RKO (cell line): ENCODE measurements at places on chromosomes 12 and 14.

- no peak for DNase-seq
These were observed 488.3 kb downstream of the APAF1 start for GRCh38 chr12:99133401-99133800.

GRCh38 chr12:26711569-26711968, 121.4 kb downstream of the ITPR2 start:
- no peak for DNase-seq

DNA sequence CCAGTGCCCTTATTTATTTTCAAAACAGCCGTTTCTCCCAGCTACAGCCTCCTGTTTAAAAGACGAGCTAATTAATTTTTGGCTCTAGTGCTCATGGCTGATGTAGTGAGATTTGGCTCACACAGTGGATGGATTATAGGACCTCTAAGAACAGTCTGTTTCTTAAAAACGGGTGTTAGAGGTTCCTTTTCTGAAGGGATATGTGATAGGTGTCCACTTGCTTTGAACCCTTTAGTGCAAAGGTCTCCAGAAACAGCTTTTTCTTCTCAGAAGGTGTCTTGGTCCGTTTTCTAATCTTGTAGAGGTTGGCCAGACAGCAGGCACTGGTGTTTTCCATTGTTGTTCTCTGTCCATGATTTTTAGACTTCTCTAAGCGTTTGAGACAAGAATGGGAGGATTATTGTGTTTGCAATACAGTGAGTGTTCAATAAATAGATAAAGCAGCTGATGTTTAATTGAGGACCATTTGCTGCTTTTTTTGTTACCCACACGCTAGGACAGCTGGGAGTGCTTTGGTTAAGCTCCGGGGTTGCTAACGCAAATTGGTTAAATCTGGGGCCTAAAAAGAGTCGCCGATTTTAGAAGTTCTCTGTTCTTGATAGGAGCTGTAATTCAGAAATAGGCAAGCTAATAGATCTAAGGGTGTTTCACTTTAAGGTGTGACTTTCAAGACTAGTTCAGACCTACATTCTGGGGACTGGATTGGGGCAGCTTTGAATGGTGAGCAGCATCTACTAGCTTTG, 1.0 kb downstream of the BORCS5 start:
- DNase-seq: peak; percentile 61

DNA sequence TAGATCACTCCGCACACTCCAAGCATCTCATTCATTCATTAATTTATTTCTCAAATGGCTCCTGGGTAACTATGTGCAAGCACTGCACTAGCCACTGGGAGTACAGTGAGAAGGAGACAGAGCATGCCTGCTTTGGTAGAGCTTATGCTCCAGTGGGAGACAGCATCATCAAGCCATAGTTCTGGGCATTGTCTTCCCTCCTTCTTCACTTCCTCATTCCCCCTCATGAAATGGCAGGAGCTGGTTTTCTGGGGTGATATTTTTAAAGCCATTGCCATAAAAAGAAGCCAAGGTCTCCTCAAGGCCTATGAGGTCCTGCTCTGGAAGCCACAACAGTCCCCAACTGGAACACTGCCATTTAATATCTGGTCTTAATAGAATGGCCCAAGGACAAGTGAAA, 20.2 kb upstream of the RIC8B start:
- no peak for DNase-seq

GRCh38 chr12:14884458-14884878, 1.2 kb downstream of the MGP start:
- peak; percentile 50 for DNase-seq

- DNase-seq: no peak
These were observed 12.2 kb downstream of the KLC1 start for GRCh38 chr14:103641161-103641560.

GRCh38 chr14:76584271-76584702, 177.0 kb upstream of the VASH1 start:
- no peak for DNase-seq

GRCh38 chr12:52436000-52436827, 2.0 kb upstream of the KRT75 start:
- no peak for DNase-seq

- no peak for DNase-seq
These were observed 201.6 kb upstream of the NOS1 start for GRCh38 chr12:117563007-117563406.

- DNase-seq: no peak
These were observed 1106.8 kb downstream of the AACS start for GRCh38 chr12:126171937-126172559.

GRCh38 chr14:48289701-48290100, 614.3 kb upstream of the MDGA2 start:
- DNase-seq: no peak

DNA sequence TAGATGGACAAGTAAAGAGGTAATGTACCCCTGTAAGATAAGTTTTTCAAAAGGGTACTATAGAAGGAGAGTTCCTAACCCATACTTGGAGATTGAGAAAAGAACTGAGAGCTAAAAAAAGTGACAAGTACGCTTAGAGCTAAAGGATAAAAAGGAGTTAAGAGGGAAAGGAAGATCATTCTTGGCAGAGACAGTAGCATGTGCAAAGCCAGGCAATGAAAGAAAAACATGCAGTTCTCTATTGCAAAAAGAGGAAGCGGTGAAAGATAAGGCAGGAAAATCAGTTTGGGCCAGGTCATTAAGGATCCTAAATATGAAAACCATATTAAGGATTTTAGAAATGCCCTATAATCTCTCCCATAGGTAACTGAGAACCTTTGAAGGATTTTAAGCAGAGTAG, 500.4 kb upstream of the GARIN6 start:
- no peak for DNase-seq

- DNase-seq: no peak
These were observed 54.0 kb downstream of the PRIMA1 start for GRCh38 chr14:93734086-93734822.

GRCh38 chr12:112283546-112283945, 98.7 kb downstream of the HECTD4 start:
- no peak for DNase-seq

GRCh38 chr14:95444132-95445129, 72.0 kb downstream of the SYNE3 start:
- no peak for DNase-seq

- DNase-seq: no peak
These were observed 216.4 kb downstream of the LRIG3 start for GRCh38 chr12:58703866-58704265.

DNA sequence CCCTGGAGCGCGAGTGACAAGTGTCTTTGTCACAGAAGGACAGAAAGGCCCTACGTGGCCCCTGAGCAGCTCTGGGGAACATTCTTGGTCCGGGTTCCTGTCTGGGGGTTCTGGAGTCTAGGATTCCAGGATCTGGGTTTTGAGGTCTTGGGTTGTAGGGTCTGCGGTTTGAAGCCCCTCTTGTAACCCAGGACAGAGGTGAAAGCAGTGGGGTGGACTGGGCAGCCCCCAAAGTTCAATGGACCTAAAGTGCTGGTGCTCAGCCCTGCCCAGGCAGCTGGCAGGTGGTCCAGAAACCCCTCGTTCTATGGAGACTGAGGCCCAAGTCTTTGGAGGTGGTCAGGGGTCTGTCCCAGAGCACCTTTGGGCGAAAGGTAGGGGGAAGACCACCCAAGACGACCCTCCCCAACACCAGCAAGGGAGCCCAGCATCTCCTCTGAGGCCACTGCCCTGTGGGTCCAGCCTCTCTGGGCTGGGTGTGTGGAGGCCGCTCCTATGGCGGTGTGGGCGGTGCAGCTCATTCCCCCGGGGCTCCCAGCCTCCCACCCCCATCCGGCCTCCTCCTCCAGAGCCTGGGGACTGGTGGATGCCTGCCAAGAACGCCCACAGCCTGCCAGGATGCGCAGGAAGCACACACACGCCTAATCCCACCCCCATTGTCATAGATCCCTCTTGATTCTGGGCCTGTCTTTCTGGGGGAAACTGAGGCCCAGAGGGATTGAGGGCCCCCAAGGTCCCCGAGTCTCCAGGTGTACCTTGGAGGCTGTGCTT, 30.2 kb upstream of the ANKRD9 start:
- DNase-seq: no peak

DNA sequence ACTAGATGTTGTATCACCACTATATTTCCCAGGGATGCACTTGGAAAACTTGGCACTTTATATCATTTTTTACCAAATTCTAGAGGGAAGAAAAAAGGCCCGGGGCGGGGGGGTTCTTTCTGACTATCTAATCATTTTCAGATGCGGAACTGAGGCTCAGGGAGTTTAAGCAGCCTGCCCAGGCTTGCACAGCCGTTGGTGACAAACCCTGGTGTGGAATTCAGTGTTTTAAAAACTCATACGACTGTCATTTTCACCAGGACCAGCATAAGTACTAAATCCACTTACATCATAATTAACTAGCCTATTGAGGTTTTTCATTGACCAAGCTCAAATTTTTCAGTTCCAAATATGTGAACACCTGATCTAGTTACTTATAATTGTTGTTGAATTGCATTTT, 181.0 kb downstream of the IPO8 start:
- no peak for DNase-seq

- no peak for DNase-seq
These were observed 24.3 kb upstream of the BCL2L14 start for GRCh38 chr12:12046401-12046800.

DNA sequence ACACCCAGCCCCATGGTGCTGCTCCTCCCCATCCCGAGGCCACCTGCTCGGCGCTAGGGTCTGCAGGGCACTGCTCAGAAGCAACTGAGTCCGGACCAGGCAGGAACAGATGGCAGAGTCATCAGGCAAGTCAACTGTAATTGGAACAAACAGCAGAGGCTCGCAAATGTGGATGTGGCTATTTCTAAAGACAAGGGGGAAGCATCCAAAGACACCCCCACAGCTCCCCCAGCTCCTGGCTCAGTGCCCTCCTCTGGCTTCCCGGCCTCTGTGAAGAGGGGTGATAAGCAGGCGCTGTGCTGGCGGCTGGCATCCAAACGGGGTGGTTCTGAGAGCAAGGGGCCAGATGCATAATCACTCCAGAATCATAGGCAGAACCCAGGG, 125.6 kb downstream of the PIWIL1 start:
- no peak for DNase-seq

DNA sequence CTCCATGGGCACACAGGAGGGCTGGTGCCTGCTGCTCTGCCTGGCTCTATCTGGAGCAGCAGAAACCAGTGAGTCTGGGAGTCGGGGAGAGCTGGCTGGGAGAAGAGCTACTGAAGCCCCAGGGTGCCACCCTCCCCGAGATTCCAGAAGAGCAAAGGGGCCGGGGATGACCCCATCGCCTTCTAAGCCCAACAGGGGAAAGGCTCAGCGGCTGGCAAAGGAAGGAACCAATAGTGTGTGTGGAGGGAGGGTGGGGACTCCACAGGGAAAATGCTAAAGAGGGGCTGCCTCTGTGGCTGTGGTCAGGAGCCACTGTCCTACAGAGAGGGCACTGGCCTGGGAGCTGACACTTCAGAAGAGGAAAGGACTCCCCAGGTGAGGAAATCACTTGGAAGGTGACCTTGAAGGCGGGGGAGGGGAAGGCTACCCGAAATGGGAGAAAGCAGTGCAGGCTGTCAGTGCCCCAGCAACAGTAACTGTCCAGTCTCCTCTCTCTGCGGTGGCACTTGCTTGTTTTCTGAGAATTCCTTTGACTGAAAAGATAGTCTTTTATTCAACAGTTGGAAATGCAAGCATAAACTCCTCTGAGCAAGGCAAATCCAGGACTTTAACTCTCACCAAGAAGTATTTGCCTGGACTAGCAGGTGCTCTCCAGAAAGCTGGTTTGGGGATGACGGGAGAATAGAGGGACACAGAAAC, 552 bp downstream of the TAPBPL start:
- DNase-seq: no peak

- no peak for DNase-seq
These were observed 33.7 kb upstream of the GNPNAT1 start for GRCh38 chr14:52825085-52825484.

DNA sequence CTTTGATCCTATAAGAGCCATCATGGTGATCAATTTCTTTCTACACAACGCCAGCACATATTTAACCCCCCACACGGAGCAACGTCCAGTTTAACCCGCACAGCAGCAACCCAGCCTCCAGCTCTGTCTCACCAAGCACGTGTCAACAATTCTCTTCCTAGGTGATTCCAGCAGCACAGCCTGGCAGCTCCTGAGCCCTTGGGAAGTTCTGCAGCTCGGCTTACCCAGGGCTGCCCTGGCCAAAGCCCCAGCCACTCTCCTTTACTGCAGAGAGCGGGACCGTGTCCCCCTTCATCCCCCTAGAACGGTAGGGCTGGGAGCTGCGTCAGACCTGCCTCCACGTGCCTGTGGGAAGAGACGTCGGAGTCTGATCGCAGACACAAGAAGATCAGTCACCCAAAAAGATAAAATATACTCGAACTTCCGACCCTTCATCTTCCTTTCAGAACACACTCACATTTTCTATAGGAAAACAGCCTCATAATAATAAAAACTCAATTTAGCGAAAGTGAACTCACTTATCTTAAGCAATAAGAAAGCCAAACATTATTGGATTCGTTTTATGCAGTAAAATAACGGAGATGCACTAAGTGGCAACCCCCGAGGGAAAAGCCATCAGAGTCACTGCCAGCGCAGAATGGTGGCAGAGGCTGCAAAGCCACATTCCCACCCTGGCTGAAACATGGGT, 7.6 kb downstream of the TMEM121 start:
- DNase-seq: no peak

DNA sequence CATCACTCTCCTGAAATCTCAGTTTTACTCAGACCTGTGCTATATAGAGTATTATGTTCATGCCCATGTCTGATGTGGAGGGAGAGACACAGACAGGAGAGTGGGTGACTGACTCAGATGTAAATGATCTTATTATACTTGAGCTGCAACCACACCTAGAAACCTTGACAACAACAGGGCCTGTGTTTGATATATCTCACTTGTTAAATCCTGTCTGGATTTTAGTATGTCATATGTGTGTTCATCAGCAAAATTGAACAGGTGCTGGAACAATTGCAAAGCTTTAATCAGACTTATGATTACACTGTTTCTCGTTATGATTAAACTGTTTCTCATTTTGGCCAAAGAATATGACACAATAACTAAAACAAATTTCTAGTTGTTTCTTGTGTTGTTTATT, 37.7 kb downstream of the DIP2B start:
- DNase-seq: peak; percentile 32

DNA sequence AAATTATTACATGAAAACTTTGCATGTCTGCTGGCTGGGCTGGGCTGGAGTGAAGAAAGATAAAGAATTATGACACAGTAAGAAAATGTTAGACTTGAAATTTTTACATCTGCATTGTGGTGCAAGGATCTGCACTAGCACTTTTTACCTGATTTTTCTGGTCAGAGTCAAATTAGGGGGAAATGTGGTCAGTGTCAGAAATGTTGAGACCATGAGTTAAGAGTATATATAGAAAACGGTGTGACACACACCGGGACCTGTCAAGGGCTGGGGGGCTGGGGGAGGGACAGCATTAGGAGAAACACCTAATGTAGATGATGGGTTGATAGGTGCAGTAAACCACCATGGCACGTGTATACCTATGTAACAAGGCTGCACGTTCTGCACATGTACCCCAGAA, 90.3 kb downstream of the IGF1 start:
- no peak for DNase-seq

DNA sequence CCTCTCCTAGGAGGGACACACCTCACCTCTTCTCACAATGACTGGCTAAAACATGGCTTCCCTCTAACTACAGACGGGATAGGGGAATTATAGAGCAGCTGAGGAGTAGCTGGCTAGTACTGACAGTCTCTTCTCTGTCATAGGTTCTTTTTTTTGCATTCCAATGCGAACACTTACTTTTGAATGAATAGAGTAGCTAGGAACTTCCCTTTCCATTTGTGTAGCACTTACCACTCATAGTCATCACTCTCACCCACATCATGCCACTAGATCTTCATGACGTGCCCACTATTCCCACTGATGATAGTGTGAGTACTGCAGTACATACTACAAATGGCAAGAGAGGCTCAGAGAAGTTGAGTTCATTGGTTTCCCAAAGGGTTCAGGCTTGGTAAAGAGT, 143.9 kb upstream of the HIF1A start:
- DNase-seq: no peak

GRCh38 chr12:119249383-119250155, 70.8 kb downstream of the HSPB8 start:
- DNase-seq: no peak
